Skin of body (tissue), 3 donors: ENCODE measurements at places on chromosomes 13 and 19.

- no peak for DNase-seq
Observed at GRCh38 chr13:61727767-61728166, 312.1 kb upstream of the PCDH20 start.

GRCh38 chr13:72341904-72342303 lies 385.5 kb downstream of the MZT1 start:
- DNase-seq = no peak

- no peak for DNase-seq
Observed at GRCh38 chr13:90477216-90477615, 870.3 kb upstream of the MIR17HG start.

DNA sequence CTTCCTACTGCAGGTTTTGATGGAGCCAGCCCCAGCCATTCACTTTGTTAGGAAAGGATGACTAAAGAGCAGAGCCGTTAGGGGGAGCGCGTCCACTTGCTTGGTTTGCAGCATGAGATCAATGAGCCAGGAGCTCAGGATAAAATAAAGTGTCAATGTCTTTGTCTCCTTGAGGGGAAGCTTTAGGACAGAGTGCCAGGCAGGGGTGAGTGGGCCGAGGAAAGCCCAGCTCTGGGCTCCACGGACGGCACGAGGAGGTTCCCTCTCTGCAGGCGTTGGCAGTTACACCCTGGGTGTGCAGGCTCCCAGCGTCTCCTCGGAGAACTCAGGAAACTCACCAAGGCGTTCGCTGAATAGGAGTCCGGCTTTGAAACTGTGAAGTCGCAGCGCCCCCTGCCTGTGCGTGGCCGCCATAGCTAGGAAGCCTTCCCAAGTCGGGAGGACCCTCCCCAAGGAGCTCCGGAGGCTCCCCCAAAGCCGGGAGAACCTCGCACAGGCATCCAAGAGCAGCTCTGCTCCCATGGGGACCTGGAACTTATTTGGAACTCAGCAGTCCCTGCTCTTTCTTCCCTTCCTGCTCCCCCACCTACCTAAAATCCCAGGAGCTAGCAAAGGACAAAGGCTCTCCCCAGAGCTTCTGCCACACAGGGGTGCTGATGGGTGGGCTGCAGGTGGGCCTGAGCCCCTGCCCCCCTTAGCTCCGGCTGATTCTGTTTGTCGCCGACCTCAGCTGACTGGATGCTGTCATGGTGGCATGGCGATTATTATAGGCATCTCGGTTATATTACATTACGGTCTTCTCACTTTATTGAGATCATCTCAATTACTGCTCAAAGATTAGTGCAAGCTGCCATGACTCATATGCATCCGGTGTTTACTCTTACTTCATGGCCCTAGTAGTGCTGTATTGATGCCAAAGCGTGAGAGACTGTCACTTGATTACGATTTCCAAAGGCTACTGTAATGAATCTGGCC lies 34.4 kb downstream of the GSX1 start:
- peak; percentile 68 for DNase-seq

- no peak for DNase-seq
Observed at GRCh38 chr19:7113233-7113632, 43.7 kb downstream of the ZNF557 start.

DNA sequence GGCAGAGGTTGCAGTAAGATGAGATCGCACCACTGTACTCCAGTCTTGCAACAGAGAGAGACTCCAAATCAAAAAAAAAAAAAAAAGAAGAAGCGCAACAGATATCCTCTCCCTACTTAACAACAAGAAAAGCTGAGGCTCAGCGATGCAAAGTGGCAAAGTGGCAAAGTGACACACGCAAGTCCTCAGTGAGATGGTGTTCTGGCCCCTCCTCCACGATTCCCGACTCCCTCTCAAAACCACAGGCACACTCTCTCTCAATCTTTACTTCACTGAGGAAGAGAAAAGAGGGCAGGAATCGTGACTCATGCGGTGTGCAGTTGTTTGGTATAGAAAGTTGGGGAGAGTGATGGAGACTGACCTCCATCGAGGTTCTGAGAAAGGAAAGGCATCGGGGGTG lies 12.6 kb downstream of the FFAR2 start:
- no peak for DNase-seq

DNA sequence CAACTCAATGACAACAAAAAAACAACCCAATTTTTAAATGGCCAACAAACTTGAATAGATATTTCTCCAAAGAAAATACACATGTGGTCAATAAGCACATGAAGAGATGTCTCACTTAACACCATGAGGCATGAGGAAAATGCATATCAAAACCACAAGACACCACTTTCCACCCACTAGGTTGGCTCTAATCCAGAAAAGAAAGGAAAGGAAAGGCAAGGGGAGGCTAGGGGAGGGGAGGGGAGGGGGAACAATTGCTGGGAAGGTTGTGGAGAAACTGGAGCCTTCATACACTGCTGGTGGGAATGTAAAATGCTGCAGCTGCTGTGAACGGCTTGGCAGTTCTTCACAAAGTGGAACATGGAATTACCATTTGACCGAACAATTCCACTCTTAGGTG lies 854.3 kb downstream of the UQCRFS1 start:
- no peak for DNase-seq

- no peak for DNase-seq
Observed at GRCh38 chr13:88526186-88526852, 855.1 kb downstream of the SLITRK5 start.

DNA sequence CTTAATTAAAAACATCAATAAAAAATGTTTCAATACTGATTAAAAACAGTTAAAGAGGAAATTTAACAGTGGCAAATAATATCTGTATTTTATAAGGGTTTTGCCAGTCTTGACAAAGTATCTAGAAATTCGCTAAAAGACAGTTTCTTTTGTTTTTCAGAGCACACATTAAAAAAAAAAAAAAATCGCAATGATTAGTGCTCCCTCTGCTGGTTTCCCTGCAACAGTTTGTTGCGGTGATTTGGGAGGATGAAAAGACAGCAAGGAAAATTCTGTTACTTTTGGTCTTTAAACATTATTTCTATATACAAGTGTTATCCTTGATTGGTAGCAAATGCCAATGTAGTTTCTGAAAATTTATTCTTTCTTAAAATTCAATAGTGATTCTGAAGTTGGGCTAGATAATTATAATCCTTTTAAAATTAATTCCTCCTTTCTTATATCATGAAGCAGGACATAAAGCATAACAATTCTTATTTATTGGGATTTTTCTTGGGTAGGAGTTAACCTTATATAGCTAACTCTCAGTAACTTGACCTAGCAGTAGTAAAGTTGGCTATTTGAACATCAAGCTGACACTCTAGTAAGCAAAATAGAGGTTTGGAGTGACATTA lies 23.1 kb upstream of the SPRY2 start:
- DNase-seq = peak; percentile 22
